ENCODE measurements at places on chromosomes 4 and X. TPM values are rescaled to one million over a fixed set of nuclear protein-coding genes. Genes with fewer than 3 reads are reported as not detected.

Gene MAGEA12
- not detected for total RNA-seq

Gene SPATA18
- 4.3 TPM for total RNA-seq

Gene BCLAF3
- total RNA-seq = 5.4 TPM

Gene POF1B
- total RNA-seq = 2.9 TPM

Gene SHROOM4
- 39.0 TPM for total RNA-seq

Gene RAB41
- not detected for total RNA-seq

Gene GATA1
- not detected for total RNA-seq

Gene MTCP1
- 9.9 TPM for total RNA-seq

All from dermis blood vessel endothelial cell (primary cell).